ENCODE measurements at places on chromosomes 11 and 22.

GRCh38 chr11:87368151-87368550, 330.4 kb downstream of the TMEM135 start:
- DNase-seq, result no peak

- DNase-seq, result no peak
Observed at GRCh38 chr22:40660730-40661129, 18.6 kb upstream of the MCHR1 start.

DNA sequence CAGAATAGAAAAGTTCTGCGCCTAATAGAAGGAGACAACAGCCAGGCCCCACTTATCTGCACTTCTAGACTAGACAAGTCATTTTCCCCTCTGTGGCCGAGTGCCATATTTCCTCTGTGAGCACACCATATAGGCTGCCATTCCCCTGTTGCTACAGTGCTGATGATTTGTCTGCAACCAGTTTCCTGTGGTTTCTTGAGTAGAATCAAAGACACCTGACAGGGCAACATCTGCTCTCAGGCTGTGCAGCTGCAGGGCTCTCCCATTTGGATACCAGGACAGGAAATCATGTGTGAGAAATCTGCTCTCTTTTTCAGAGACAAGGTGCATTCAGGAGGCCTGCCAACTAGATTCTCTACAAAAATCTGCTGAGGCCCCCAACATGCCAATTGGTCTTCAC, 879.3 kb downstream of the DLG2 start:
- DNase-seq, result no peak

- no peak for DNase-seq
Observed at GRCh38 chr11:7909585-7910285, 21.3 kb downstream of the OR10A6 start.

GRCh38 chr22:22196018-22196533, 48.5 kb upstream of the VPREB1 start:
- no peak for DNase-seq

DNA sequence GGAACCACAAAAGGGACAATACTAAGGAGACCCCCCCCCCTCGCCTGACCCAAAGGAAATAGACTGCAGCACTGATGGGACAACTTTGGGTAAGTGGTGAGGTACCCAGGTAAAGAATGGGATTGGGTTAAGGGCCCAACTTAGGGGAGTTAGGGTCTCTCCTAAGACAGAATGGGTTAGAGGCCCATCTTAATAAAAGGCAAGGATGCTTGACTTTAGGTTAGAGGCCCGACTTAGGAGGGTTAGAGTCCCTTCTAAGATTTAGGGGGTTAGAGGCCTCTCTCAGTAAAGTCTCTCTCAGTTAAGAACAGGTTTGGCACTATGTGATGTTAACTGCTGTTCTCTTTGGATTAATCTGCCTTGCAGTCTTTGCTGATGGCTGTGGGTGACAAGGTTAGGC, 41.0 kb upstream of the DBX1 start:
- no peak for DNase-seq

GRCh38 chr11:93741882-93742226, 382 bp downstream of the C11orf54 start:
- DNase-seq, result no peak

DNA sequence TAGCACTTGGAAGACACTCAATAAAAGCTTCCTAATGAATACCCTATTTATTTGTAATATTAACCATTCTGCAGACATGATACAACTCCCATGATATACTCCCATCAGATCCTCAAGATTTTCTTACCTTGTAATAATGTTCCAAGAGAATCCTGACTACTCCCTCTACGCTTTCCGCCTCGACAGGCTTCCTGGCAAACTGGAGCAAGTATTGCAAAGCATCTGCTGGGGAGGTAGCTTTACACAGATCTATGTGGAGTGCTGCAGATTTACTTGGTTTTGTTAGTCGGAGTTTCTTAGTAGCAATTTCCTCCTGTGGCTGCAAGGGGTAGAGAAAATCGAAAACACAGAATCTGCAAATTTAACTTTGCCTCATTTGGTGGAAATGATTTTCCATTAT, 3.5 kb downstream of the INTS4 start:
- no peak for DNase-seq

- DNase-seq, result no peak
Observed at GRCh38 chr11:16956538-16957153, 57.6 kb downstream of the PLEKHA7 start.

DNA sequence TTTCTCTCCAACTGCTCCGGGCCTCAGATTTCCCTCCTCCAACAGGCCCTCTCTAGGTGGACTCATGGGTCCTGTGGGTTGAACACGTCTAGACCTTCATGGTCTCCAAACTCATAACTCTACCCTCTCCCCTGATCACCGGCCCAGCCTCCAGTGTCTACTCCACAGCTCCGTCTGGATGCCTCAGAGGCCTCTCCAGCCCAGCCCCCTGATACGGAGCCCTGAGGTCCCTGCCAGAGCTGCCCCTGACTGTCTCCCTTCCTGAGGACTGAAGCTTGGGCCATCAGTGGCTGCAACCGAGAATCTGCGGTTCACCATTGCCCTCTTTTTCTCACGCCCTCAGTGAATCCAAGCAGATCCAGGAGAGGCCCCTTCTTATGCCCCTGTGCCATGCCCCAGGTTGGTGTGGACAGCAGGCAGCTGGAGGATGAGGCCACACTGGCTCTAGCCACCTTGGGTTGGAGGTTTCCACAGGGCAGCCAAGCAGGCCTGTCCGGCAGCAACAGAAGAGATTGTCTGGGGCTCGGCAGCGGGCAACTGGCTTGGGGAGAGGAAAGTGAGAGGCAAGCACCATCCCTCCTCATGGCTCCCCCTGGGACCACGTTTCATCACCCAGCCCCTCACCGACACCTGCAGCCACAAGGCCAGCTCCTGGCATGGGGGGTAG, 104.6 kb upstream of the FGF3 start:
- no peak for DNase-seq

GRCh38 chr11:126732981-126733380, 267.6 kb downstream of the KIRREL3 start:
- no peak for DNase-seq

DNA sequence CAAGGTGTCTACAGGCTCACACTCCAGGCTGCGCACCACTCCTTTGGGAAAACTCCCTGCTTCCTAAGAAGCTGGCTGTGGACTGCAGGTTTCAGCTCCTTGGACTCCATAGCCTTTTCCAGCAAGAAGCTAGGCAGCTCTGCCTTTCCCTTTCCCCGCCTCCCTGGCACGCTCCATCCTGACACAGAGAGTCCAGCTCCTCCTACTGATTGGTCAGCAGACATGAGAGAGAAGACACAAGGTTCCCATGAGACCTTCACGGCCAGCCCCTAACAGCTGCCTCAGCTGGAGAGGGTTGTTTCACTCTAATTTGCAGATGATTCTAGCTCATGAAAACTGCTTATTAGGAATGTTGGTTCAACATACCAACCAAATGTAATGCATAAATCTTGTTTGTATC, 27.6 kb downstream of the TENM4 start:
- no peak for DNase-seq

DNA sequence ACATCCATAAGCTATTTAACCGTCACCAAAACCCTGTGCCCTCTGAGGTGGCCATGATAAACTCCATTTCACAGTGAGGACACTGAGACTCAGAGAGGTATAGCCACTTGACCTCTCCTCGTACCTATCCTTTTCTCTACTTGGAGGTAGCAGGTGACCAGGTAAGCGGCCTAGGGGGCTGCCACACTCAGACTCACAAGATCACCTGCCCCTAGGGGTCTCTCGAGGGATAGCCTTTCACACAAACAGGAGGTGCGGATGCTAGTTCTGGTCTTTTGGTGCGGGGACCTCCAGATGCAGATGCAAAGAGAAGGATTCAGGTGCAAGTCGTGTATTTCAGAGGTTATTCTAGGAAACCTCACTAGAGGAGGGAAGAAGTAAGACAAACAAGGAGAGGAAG, 14.6 kb downstream of the MS4A18 start:
- no peak for DNase-seq

GRCh38 chr22:17814084-17814483, 39.8 kb upstream of the BID start:
- no peak for DNase-seq

- no peak for DNase-seq
Observed at GRCh38 chr11:102430158-102430836, 22.3 kb downstream of the TMEM123 start.

GRCh38 chr11:70368961-70369360, 29.4 kb upstream of the CTTN start:
- DNase-seq, result no peak

- peak; percentile 68 for DNase-seq
Observed at GRCh38 chr11:848380-848931, 5.8 kb downstream of the TSPAN4 start.

GRCh38 chr22:19720999-19721329, 2.4 kb upstream of the GP1BB start:
- DNase-seq, result no peak
